ENCODE measurements at places on chromosomes 12 and 14. TPM values are rescaled to one million over a fixed set of nuclear protein-coding genes. Genes with fewer than 3 reads are reported as not detected.
A peak's percentile ranks its signal among the peaks of the same experiment; 100 is the strongest.

- no peak overlapping the region for H3K4me3 ChIP-seq
- no peak for DNase-seq
- H3K27ac ChIP-seq = no peak overlapping the region
- H3K27me3 ChIP-seq = no peaks in the 10 kb centered on the region
These were observed 13.6 kb downstream of the ABCD2 start for GRCh38 chr12:39605996-39606395.

DNA sequence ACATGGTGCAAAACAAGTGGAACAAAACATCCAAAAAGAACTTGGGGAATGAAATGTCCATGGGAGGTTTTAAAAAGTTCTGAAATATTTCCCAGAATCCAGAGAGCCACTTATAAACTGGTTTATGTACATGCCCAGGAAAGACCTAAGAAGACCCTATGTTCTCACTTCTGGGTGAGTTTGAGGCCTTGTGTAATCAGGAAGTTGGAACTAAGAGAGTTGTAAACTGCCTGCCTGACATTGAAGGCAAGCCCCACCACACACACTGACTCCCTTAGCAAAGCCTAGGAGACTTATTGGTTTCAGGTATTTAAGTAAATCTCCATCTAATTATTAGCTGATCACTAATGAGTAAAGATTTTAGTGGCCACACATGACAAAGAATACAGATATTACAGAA lies 142.5 kb downstream of the LRIG3 start:
- H3K4me1 ChIP-seq = no peaks in the 10 kb centered on the region
- no peaks in the 10 kb centered on the region for H3K36me3 ChIP-seq
- DNase-seq = no peak
- H3K27me3 ChIP-seq = no peaks in the 10 kb centered on the region
- no peak overlapping the region for H3K27ac ChIP-seq

GRCh38 chr12:99769396-99769980 lies 121.9 kb downstream of the GARIN6 start:
- H3K36me3 ChIP-seq = no peaks in the 10 kb centered on the region
- H3K27me3 ChIP-seq = no peaks in the 10 kb centered on the region
- H3K4me3 ChIP-seq = no peak overlapping the region
- H3K4me1 ChIP-seq = no peaks in the 10 kb centered on the region
- H3K27ac ChIP-seq = no peak overlapping the region
- DNase-seq = no peak

DNA sequence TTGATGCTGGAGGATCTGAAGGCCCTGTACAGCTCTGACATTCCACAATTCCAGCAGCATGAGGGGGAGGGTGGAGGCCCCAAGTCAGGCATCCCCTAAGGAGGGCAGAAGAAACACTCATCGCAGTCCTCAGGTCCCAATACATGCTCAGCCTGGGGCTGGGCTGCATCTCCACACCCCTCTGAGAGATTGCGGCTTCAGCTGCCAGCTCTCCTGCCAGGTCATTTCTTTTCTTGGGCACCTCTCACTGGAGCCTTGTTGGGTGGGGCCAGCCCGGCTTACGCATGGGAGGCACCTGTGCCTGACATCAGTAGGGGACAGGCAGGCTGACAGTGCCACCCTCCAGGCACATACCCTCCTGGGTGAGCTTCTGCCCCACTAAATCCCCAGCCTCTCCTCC lies 89.8 kb downstream of the DICER1 start:
- no peaks in the 10 kb centered on the region for H3K27me3 ChIP-seq
- DNase-seq = no peak
- H3K36me3 ChIP-seq = no peaks in the 10 kb centered on the region

DNA sequence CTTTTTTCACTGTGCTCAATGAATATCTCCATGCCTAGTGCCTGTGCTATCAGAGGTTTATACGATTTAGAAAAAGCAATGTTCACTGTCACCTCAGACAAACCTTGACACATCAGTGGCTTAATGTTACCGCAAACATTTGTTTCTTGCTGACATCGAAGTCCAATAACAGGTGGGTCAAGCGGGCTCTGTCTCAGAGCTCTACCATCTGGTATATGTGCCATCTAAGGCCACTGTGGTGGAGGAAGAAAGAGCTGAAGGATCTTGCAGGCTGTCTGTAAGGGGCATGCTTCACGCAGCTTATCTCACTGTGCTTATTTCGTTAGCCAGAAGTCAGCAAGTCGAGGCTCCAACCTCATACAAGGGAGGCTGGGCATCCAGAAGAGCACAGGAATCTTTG lies 189.5 kb upstream of the NTF3 start:
- H3K4me3 ChIP-seq = no peak overlapping the region
- H3K4me1 ChIP-seq = peaks cover 6% of the 10 kb centered on the region
- H3K27me3 ChIP-seq = no peaks in the 10 kb centered on the region
- no peak overlapping the region for H3K27ac ChIP-seq

DNA sequence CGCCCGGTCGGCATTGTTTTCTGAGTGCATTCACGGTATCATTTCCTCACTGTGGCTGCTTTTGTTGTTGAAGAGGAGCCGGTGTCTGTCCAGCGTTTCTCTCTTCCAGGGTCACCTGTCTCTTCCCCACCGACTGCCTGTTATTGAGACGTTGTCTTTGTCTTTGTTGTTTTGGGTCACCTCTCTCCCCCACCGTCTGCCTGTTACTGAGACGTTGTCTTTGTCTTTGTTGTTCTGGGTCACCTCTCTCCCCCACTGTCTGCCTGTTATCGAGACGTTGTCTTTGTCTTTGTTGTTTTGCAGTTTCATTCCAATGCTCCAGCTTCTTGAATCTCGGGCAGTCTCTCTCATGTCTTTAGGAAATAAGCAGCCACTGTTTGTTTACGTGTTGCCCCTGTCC lies 69.9 kb downstream of the DDX51 start:
- no peak for DNase-seq
- no peaks in the 10 kb centered on the region for H3K4me1 ChIP-seq
- peaks cover 5% of the 10 kb centered on the region for H3K36me3 ChIP-seq
- no peak overlapping the region for H3K4me3 ChIP-seq
- H3K27ac ChIP-seq = no peak overlapping the region

Gene ABCC9
- 0.69 TPM for total RNA-seq

DNA sequence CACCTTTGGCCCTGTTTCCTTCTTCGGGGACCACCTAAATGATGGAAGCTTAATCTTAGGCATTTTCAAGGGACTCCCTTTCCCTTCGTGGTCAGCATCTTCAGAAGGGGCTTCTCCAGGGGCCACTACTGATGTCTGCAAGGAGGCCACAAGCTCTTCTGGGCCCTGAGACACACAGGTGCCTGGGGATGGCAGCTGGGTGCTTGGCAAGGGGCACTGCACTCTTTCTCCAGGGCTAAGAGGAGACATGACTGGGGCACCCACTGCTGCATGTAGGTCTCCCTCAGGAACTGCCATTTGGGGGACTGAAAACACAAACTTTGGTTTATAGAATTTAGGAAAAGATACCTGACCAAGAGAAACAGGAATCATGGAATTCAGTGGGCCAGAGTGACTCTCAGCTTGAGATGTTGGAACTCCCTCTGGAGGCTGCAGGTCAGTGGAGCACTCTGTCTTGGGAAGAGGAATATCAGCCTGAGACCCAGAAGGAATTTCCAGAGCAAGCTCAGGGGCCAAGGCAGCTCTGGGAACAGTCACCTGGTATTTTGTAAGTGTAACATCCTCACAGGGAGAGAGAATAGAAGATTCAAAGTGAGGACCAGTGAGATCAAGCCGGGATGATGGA lies 16.0 kb downstream of the PLD4 start:
- no peak overlapping the region for H3K27ac ChIP-seq
- no peak for DNase-seq
- peaks cover 3% of the 10 kb centered on the region for H3K27me3 ChIP-seq
- H3K4me3 ChIP-seq = no peak overlapping the region

- no peaks in the 10 kb centered on the region for H3K27me3 ChIP-seq
- no peaks in the 10 kb centered on the region for H3K36me3 ChIP-seq
- no peak overlapping the region for H3K4me3 ChIP-seq
These were observed 222.3 kb upstream of the NOVA1 start for GRCh38 chr14:26820138-26820537.

DNA sequence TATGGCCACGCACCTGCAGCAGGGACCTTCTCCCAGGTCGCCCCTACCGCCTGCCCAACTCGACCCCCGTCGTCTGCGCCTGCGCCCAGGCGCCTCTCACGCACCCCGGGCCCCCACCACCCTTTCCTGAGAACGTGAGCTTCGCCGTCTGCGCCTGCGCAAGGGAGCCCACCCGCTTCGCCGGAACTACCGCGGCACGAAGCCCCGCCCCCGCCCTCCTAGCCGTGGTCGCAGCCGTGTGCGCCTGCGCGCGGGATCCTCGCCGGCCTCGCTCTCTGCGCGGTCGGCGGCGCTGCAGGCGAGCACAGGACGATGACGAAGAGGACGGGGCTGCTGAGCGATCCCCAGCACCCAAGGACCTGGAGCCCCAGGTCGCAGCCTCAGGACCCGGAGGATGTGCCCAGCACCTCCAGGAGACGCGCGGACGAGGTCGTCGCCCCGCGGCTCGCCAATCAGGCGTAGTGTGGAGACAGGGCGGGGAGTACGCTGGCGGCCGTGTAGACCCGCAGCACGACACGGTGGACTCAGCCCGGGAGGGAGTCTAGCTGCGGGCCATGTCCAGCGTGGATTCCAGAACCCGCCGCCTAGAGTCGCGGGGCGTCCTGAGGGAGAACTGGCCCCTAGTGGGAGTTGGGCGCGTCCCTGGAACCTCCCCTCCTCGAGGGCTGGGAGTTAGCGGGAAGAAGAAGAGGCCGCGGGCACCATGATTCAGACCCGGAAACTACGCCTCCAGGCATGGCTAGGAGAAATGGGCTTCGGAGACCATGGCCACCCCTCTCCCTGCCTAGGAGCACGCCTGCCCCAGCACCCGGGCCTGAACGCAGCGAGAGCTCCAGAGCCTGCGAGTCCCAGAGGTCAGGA lies 1120.8 kb upstream of the TMEM132C start:
- no peaks in the 10 kb centered on the region for H3K4me1 ChIP-seq
- peak; percentile 75 for DNase-seq
- no peaks in the 10 kb centered on the region for H3K36me3 ChIP-seq
- H3K4me3 ChIP-seq = peak overlapping the region; percentile 61
- H3K27ac ChIP-seq = no peak overlapping the region

DNA sequence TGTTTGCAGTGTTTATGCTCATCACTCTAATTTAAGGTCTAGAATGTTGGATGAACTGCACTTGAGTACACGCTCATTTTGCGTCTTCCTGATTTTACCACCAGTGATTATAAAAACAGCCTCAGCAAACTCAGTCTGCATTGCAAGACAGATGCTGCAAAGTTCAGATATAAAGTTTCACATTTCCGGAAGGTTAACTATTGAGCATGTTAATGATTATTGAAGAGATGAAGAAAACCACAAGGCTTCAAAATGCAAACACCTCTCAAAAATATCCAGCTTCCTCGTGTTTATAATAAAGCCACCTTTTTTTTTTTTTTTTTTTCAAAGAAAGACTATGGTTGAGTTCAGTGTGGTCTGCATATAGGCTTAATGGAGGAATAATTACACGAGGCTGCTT lies 92.1 kb upstream of the BMP4 start:
- H3K4me3 ChIP-seq = no peak overlapping the region
- no peaks in the 10 kb centered on the region for H3K4me1 ChIP-seq
- H3K36me3 ChIP-seq = no peaks in the 10 kb centered on the region
- H3K27me3 ChIP-seq = no peaks in the 10 kb centered on the region

GRCh38 chr14:24198814-24199524 lies 3.7 kb upstream of the TM9SF1 start:
- H3K4me1 ChIP-seq = peaks cover 4% of the 10 kb centered on the region
- no peak for DNase-seq
- no peaks in the 10 kb centered on the region for H3K36me3 ChIP-seq
- peak overlapping the region; percentile 23 for H3K27ac ChIP-seq
- no peak overlapping the region for H3K4me3 ChIP-seq

- no peak overlapping the region for H3K27ac ChIP-seq
- no peaks in the 10 kb centered on the region for H3K36me3 ChIP-seq
- H3K4me1 ChIP-seq = no peaks in the 10 kb centered on the region
- H3K4me3 ChIP-seq = no peak overlapping the region
These were observed 180.6 kb downstream of the AKAP6 start for GRCh38 chr14:32509632-32510187.

DNA sequence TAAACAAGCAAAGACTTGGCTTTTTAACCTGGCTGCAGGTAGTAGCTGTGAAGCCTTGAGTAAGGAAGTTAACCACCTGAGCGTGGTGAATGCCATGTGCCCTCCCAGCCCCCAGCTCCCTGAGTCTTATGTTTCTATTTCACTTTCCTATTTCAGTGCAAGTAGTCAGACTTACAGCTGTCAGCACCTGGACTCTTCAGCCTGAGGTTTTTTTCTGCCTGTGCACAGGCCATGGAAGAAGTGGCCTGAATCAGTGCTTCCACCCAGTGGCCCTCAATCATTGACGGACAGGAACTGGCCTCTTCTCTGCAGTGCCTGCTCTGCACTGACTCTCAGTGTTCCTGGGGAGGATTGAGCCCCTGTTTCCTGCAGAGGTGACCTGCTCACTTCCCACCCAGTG lies 796.4 kb downstream of the MED13L start:
- no peak for DNase-seq
- H3K36me3 ChIP-seq = no peaks in the 10 kb centered on the region
- H3K27me3 ChIP-seq = no peaks in the 10 kb centered on the region
- no peaks in the 10 kb centered on the region for H3K4me1 ChIP-seq
- no peak overlapping the region for H3K4me3 ChIP-seq

DNA sequence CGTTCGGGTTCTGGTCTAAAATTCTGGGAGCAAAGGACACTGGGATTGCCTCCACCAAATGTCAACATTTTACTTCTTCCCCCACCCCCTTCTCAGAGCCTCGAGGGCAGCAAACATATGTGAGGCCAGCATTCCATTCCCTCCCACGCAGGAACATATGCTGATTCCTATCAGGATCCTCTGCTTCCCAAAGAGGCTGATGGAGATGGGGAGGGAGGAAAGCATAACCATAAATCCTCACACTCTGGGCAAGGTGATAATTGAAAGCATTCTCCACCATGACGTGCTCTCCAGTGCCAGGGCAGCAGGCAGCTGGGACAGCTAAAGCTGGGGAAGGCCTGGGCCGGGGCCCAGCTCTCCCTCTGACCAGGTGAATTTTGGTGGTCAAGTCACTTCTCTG lies 395.0 kb downstream of the ZFP36L1 start:
- H3K4me1 ChIP-seq = no peaks in the 10 kb centered on the region
- H3K27me3 ChIP-seq = no peaks in the 10 kb centered on the region
- H3K27ac ChIP-seq = peak overlapping the region; percentile 5
- H3K4me3 ChIP-seq = no peak overlapping the region
